Fibroblast of lung (primary cell): ENCODE measurements at places on chromosomes 16 and 17.

GRCh38 chr17:33667052-33667509 lies 374.0 kb upstream of the ASIC2 start:
- no peak for DNase-seq

DNA sequence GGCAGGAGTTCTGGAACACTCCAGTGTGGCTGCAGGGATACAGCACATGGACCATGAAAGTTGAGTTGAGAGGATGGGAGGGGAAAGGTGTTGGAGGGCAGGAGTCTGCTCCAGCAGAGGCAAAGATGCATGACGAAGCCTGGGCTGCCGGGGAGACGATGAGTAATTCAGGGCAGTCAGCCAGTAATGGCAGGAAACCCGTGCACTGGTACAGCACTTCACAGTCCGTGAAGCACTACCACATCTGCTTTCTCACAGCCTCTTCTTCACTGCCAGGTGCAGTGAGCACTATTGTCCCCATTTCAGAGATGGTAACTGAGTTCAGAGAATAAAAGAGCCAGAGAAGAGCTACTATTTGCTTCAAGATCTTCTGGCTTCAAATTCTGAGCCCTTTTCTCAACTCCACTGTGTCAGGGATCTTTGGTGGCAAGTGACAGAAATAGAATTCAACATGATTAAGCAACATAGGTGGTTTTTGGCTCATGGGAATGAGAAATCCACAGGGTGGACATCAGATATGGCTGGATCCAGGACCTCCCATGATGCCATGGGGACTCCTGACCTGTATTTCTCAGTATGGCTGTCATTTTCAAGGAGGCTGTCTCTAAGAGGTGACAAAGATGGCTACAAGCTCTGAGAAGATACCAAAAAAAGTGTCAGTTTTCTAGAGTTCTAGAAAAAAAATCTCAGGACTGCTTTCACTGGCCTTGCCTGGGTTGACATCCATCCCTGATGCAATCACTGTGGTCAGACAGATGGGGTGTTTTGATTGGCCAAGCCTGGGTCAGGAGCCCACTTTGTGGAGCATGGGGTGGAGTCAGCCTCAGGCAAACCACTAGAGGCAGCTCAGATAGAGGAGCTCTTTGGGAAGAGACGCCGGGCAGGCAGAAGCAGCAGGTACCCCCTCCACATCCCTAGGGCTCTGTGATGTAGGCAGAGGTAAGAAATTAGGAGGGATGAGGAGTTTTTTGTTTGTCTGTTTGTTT lies 24.7 kb downstream of the IL21R start:
- peak; percentile 92 for DNase-seq

DNA sequence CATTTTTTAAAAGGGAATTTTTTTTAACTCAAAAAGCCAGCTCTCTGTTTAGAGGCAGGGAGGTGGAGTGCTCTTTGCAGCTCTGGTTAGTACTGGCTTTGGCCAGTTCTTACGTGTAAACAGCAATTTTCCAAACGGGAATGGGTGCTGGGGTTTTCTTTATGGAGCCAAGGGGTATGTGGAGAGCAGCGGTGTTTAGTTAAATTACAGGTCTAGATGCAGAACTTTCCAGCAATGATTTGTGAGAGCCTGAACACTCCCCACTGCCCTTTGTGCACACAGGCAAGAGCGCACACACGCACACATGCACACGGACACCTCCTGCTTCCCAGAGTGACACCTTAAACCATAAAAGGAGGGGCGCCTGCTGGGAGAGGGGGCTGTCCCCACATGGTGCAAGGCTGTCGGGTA lies 140.2 kb downstream of the MSI2 start:
- no peak for DNase-seq

- DNase-seq = no peak
Observed at GRCh38 chr17:34024386-34024785, 230.7 kb upstream of the CCL2 start.

DNA sequence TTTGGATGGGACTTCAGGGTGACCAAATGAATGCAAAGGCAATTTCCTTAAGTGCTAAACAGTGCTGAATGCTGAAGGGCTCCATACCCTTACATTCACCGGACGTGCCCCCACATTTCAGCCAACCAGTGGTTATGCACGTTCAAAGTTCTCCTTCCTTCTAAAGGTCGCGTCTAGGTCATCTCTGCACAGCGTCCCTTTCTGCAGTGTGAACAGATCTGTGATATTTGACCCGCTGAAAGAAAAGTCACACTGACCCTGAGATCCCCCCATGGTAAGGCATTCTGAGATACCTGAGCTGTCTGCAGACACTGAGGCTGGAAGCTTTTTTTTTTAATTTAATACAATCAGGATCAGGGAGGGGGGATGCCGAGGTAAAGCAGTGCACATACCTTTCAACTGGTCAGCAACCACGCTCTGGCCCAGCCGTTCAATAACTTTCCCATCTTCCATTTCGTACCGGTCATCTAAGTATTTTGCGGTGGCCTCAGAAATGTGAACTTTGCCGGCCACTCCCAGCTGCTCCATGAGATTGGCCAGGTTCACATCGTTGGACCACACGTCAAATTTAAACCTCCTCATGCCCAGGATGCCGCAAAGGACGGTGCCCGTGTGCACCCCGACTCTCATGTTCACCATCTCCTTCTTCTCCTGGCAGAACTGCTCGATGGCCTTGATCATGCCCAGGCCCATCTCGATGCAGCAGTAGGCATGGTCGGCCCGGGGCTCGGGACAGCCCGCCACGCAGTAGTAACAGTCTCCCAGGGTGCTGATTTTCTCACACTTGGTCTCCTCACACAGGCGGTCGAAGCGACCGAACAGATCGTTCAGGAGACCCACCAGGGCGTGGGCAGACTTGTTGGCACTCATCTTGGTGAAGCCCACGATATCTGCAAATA lies 2.6 kb downstream of the ADCY9 start:
- no peak for DNase-seq

- DNase-seq = no peak
Observed at GRCh38 chr16:86073103-86073625, 174.2 kb downstream of the IRF8 start.

- DNase-seq = no peak
Observed at GRCh38 chr17:5804251-5804650, 219.9 kb upstream of the NLRP1 start.

- peak; percentile 71 for DNase-seq
Observed at GRCh38 chr16:11359370-11359769, 14.1 kb downstream of the RMI2 start.

GRCh38 chr16:53982631-53983042 lies 278.7 kb downstream of the FTO start:
- DNase-seq = no peak

- no peak for DNase-seq
Observed at GRCh38 chr17:41486809-41487530, 2.7 kb downstream of the KRT36 start.

GRCh38 chr16:85361441-85362118 lies 249.3 kb upstream of the CIBAR2 start:
- no peak for DNase-seq

GRCh38 chr17:83055911-83056582 lies 23.4 kb upstream of the METRNL start:
- peak; percentile 92 for DNase-seq

DNA sequence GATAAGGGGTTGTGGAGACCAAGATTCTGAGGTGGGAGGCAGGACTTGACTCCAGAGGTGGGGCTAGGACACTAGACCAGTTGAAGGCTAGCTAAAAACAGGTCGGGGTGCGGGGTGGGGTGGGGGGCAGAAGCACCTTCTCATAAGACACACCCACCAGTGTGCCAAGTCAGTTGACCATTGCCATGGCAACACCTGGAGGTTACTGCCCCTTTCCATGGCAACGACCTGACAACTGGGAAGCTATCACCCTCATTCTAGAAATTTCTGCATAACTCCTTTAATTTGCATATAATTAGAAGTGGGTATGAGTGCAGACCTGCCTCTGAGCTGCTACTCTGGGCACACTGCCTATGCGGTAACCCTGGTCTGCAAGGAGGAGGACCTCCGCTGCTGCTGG lies 53.9 kb upstream of the ALOX12 start:
- no peak for DNase-seq

DNA sequence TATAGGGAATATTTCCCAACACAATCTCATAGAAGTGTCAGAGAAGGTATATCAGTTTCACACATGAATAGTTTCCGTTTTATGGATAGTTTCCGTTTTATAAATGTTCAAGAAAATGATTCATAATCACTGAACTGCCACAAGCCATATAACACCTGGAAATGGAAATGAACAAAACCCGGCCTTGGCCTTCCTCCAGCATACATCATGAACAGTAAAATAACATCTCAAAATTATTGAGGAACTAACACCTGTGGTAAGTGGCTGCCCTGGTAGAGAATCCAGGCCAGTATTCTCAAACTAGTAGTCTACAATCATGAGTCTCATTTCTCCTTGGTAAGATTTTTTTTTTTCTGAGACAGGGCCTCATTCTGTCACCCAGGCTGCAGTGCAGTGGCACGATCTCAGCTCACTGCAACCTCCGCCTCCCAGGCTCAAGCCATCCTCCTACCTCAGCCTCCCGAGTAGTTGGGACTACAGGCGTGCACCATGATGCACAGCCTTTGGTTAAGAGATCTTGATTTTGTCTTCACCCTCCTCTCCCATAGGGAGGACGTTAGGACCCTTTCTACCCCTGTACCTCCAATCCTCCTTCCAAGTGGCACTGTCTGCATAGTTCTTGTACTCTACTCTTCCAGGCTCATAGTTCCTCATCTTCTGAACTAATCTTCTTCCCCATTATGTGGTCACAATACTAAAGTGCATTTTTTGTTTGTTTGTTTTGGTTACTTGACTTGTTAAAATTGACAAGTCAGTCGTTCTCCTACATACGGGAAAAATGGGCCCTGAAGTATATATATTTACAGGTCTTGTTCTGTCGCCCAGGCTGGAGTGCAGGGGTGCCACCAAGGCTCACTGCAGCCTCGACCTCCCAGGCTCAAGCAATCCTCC lies 15.0 kb upstream of the RGS9 start:
- no peak for DNase-seq

DNA sequence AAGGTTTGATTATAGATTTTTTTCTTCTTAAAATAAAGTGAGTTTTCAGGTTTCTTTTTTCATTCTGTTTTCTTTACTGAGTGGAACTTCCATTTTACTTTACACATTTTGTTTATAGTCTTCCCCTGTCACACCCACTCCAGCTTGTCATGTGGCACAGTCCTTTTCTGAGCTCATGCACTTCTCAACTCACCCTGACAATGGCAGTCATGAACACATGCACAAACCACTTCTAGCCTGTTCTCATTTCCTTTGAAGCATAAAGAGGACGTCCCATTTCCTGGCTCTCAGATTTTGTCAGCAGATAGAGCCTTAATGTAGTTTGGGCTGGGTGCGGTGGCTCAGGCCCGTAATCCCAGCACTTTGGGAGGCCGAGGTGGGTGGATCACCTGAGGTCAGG lies 168.0 kb downstream of the AHSP start:
- DNase-seq = no peak

DNA sequence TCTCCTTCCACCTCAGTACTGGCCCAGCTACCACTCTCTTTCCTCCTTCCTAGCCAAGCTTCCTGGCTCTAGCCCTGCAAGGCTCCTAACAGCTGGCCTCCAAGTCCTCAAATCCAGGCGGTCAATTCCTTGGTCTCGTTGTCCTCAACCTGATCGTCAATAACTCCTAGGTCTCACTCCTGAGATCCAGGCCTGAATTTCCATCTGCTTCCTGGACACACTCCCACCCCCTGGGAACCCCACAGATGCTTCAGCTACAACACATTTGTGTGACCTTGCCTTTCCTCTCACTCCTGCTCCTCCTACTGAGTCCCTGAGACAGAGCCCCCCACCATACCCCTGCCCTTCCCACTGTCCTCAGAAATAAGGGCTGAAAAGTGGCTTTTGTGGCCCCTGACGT lies 2.3 kb downstream of the ENKD1 start:
- DNase-seq = no peak

DNA sequence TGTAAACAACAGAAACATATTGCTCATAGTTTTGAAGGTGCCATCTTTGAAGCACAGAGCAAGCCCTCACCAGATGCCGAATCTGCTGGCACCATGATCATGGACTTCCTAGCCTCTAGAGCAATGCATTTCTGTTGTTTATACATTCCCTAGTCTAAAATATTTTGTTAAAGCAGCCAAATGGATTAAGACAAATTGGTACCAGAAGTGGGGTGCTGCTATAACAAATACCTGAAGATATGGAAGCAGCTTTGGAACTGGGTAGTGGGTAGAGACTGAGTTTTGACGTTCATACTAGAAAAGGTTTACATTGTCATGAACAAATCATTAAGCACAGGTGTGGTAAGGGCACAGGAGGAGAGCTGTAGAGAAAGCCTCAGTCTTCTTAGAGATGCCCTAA lies 13.6 kb downstream of the SGF29 start:
- DNase-seq = no peak

GRCh38 chr17:27982688-27983087 lies 59.8 kb upstream of the NLK start:
- DNase-seq = no peak

DNA sequence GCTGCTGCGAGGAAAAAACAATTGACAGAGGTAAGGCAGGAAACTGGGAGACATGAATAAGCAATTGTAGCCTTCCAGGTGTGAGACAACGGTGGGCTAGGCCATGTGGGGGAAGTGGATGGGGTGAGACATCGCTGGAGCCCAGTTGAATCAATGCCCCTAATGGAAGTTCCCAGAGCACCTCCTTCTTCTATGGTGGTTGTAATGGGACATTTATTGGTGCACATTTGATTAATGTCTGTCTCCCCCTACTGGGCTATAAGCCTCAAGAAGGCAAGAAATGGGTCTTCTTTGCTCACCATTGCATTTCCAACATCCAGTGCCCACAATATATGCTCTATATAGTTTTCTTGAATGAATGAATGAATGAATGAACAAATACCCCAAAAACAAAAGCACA lies 22.7 kb upstream of the CD300E start:
- peak; percentile 4 for DNase-seq

- no peak for DNase-seq
Observed at GRCh38 chr17:31074772-31075555, 19.8 kb upstream of the NF1 start.

- DNase-seq = no peak
Observed at GRCh38 chr16:8641671-8642070, 20.2 kb downstream of the METTL22 start.

GRCh38 chr16:12349936-12350850 lies 373.7 kb downstream of the SNX29 start:
- DNase-seq = no peak

GRCh38 chr17:53462393-53462811 lies 360.3 kb upstream of the KIF2B start:
- DNase-seq = peak; percentile 31

GRCh38 chr16:18841833-18842525 lies 40.6 kb upstream of the ARL6IP1 start:
- DNase-seq = no peak

- DNase-seq = no peak
Observed at GRCh38 chr16:70754851-70755600, 45.9 kb downstream of the VAC14 start.

- peak; percentile 98 for DNase-seq
Observed at GRCh38 chr16:87581857-87582215, 20.5 kb upstream of the JPH3 start.

- DNase-seq = peak; percentile 73
Observed at GRCh38 chr17:2398655-2399571, 1.9 kb downstream of the MNT start.

GRCh38 chr17:68035131-68035522 lies 408 bp upstream of the KPNA2 start:
- DNase-seq = no peak

GRCh38 chr16:49277766-49278566 lies 3.7 kb downstream of the CBLN1 start:
- DNase-seq = no peak

- no peak for DNase-seq
Observed at GRCh38 chr16:60510941-60511340, 1525.3 kb downstream of the CDH8 start.

- no peak for DNase-seq
Observed at GRCh38 chr17:56486732-56487131, 106.8 kb upstream of the NOG start.
